Caco-2 (cell line): ENCODE measurements at places on chromosomes 5 and 9. TPM values are rescaled to one million over a fixed set of nuclear protein-coding genes. Genes with fewer than 3 reads are reported as not detected.
A peak's percentile ranks its signal among the peaks of the same experiment; 100 is the strongest.

CCL19 gene
- not detected in 2 replicates for total RNA-seq

DNA sequence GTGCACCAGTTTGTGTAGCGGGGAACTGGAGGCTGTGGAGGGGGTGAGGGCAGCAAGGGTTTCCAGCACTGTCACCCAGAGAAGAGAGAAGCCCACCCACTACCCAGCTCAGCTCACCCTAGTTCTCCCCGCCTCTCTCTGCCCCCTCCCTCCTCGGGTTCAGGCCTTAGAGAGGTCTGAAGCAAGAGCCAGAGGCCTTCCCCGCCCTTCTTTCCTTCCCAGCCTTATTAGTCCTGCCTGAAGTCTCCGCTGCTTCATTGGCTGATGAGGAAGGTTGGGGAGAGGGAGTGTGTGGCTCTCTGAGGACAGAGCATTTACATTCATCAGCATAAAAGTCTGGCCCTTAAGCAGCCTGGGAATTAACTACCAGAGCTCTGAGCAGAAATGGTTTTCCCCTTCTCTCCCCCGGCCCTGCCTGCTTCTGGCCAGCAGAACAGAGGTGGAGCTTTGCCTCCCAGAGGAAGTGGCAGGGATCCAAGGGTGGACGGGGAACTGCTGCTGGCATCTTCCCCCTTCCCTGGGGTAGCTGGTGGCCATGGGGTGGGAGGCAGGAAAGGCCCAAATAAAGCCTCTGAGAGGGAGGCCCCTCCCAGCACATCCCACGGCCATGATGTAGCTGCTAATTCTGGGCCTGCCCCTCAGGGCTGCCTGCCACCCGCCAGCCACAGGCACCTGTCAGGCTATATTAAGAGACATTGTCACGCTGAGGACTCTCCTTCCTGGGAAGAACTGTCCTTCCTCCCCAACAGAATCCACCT is 4.1 kb downstream of the DNAJB5 start:
- H3K4me1 ChIP-seq: peaks cover 29% of the 10 kb centered on the region
- DNase-seq: no peak
- H3K4me3 ChIP-seq: no peak overlapping the region
- H3K27ac ChIP-seq: no peak overlapping the region

GRCh38 chr5:122707796-122708195 is 67.1 kb upstream of the SNX2 start:
- H3K27ac ChIP-seq: no peak overlapping the region
- no peaks in the 10 kb centered on the region for H3K36me3 ChIP-seq
- no peak for DNase-seq
- peaks cover 19% of the 10 kb centered on the region for H3K4me1 ChIP-seq
- H3K27me3 ChIP-seq: no peaks in the 10 kb centered on the region
- no peak overlapping the region for H3K4me3 ChIP-seq

DNA sequence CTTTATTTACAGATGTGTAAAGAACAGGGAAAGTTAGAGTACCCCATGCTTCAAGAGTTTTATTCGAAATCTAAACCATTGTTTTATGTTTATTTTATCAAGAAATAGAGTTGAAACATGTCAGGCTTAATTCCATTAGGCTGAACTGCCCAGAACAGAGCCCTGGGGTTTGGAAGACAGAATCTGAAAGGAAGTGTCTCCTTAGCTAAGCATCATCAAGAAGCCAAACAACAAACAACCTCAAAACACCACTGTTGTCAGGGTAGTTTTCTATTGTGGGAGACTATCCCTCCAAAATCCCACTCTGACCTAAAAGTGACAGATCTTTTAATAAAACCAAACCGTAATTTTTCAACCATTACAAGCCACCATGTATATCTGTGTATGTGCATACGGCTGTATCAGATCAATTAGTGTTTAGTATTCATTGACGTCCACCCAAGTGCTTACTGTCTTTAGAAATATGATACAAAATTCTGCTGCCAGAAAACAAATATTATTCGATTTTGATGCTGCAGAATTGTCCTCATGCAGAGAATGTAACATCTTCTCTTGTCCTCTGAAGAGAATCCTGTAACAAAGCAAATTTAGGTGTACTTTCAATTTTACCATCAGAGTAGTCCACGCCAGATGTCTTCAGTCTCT is 271.9 kb upstream of the TMEM161B start:
- no peak for DNase-seq
- H3K4me3 ChIP-seq: no peak overlapping the region
- no peaks in the 10 kb centered on the region for H3K4me1 ChIP-seq

- H3K27ac ChIP-seq: no peak overlapping the region
- DNase-seq: no peak
These were observed 88.3 kb upstream of the SARDH start for GRCh38 chr9:133826289-133827085.

TPM2 gene
- total RNA-seq: 21.8 and 26.5 TPM in 2 replicates

SARDH gene
- 0.36 and 0.37 TPM in 2 replicates for total RNA-seq

GRCh38 chr9:27385606-27386322 is 88.8 kb upstream of the EQTN start:
- H3K27me3 ChIP-seq: no peaks in the 10 kb centered on the region
- no peak overlapping the region for H3K4me3 ChIP-seq
- H3K27ac ChIP-seq: no peak overlapping the region
- DNase-seq: no peak
- peaks cover 30% of the 10 kb centered on the region for H3K4me1 ChIP-seq

DNA sequence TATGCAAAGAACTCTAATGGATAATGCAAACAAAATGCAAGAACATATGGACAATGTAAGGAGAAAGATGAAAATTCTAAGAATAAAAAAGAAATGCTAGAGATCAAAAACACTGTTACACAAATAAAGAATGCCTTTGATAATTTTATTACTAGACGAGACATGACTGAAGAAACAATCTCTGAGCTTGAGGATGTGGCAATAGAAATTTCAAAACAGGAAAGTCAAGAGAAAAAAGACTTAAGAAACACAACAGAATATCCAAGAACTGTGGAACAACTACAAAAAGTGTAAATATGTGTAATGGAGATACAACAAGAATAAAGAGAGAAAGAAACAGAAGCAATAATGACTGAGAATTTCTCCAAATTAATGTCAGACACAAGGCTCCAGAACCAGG is 140.5 kb upstream of the ACOT12 start:
- H3K27me3 ChIP-seq: no peaks in the 10 kb centered on the region
- no peaks in the 10 kb centered on the region for H3K36me3 ChIP-seq
- no peak overlapping the region for H3K4me3 ChIP-seq
- no peak for DNase-seq

- no peak overlapping the region for H3K4me3 ChIP-seq
- no peaks in the 10 kb centered on the region for H3K36me3 ChIP-seq
- no peaks in the 10 kb centered on the region for H3K27me3 ChIP-seq
- H3K27ac ChIP-seq: no peak overlapping the region
- no peak for DNase-seq
- no peaks in the 10 kb centered on the region for H3K4me1 ChIP-seq
These were observed 68.4 kb downstream of the GAPVD1 start for GRCh38 chr9:125329978-125330377.

SH3RF2 gene
- total RNA-seq: 49.4 and 55.0 TPM in 2 replicates

GRCh38 chr9:38360839-38361472 is 31.5 kb upstream of the ALDH1B1 start:
- DNase-seq: no peak
- H3K27me3 ChIP-seq: no peaks in the 10 kb centered on the region
- no peaks in the 10 kb centered on the region for H3K4me1 ChIP-seq
- no peaks in the 10 kb centered on the region for H3K36me3 ChIP-seq

DNA sequence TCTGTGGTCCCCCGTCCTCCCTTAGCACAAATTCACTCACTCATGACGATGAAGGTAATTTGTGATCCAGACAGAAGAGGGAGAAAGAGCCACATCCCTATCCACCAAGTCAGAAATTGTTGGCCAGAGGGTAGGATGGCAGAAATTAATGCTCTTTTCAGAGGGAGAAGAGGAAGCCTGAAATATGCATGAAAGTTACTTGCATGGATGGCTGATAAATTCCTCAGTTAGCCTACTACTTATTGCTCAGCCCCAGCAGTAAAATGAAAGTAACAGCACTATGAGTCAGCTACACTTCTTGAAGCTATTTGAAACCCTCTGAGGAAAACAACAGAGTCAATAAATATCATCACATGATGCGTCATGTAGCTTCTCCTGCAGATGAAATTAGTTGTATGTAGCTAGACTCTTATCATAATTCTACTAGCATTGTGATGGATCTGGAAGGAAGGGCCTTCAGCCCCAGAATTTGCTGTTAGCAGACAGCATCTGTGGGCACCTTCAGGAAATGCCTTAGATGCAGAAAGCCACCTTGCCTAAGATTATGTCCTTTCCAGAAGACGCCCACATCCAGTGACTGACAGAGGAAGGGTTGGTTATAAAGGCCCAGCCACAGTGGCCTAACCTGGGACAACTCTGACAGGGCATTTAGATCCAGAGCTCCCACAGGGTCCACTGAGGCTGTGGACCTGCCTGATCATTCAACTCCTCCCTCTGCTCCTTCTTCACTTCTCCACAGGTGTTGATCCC is 81.2 kb upstream of the CCDC112 start:
- no peak for DNase-seq
- H3K36me3 ChIP-seq: no peaks in the 10 kb centered on the region
- no peaks in the 10 kb centered on the region for H3K27me3 ChIP-seq
- no peaks in the 10 kb centered on the region for H3K4me1 ChIP-seq

GRCh38 chr5:125446986-125447385 is 700.5 kb upstream of the ZNF608 start:
- no peak for DNase-seq
- H3K36me3 ChIP-seq: no peaks in the 10 kb centered on the region
- H3K4me1 ChIP-seq: no peaks in the 10 kb centered on the region
- no peak overlapping the region for H3K4me3 ChIP-seq

IL9 gene
- 0.79 TPM in 1 of 2 replicates, not detected in the other for total RNA-seq

- H3K27ac ChIP-seq: no peak overlapping the region
- H3K36me3 ChIP-seq: no peaks in the 10 kb centered on the region
- H3K4me3 ChIP-seq: no peak overlapping the region
- no peak for DNase-seq
- no peaks in the 10 kb centered on the region for H3K27me3 ChIP-seq
- H3K4me1 ChIP-seq: peaks cover 32% of the 10 kb centered on the region
These were observed 242.5 kb downstream of the MLLT3 start for GRCh38 chr9:20379804-20380225.

CDHR2 gene
- total RNA-seq: 0.19 and 0.59 TPM in 2 replicates

ARID3C gene
- total RNA-seq: not detected in 2 replicates

GRCh38 chr9:89864257-89864656 is 259.4 kb downstream of the GADD45G start:
- no peaks in the 10 kb centered on the region for H3K36me3 ChIP-seq
- no peaks in the 10 kb centered on the region for H3K4me1 ChIP-seq
- DNase-seq: no peak
- H3K27me3 ChIP-seq: no peaks in the 10 kb centered on the region

- DNase-seq: no peak
- no peaks in the 10 kb centered on the region for H3K27me3 ChIP-seq
- 0 out of 2 replicates have a peak, but pooled peaks cover 2% of the 10 kb centered on the region for H3K36me3 ChIP-seq
- no peaks in the 10 kb centered on the region for H3K4me1 ChIP-seq
- H3K4me3 ChIP-seq: no peak overlapping the region
These were observed 95.7 kb downstream of the LHFPL2 start for GRCh38 chr5:78552729-78553342.

DNA sequence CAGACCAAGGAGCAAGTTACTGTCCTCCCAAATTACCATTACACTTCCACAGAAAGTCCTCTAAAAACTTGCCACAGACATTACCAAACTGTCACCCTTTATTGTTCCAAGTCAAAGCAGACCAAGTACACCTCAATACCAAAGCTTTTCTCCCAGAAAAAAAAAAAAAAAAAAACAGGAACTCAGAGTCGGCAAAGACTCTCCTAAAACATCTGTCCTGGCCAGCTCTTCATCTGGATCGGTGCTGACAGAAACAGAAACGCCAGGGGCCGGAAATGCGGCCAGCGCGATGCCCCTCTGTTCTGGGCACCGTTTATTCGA is 718 bp downstream of the DEPDC1B start:
- peak overlapping the region; percentile 90 for H3K27ac ChIP-seq
- H3K4me3 ChIP-seq: peak overlapping the region; percentile 72

DIMT1 gene
- 31.8 and 33.4 TPM in 2 replicates for total RNA-seq

DNA sequence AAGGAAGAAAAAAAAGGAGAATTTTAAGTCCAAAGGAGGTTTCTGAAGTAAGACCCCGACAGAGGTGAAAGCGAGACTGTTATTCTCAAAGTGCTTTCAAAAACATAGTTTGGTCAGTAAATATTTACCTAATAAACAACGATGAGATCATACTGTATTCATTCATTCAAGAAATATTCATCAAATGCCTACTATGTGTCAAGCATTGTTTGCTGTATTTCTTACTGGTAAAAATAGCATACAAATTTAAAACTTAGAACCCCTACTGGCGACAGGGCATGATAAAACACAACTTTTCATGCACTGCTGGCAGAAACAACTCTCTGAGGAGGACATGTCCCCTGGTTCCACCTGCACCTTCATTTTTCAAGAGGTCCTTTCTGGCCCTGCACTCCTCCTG is 190.7 kb downstream of the CDK5RAP2 start:
- DNase-seq: no peak
- H3K27ac ChIP-seq: no peak overlapping the region
- no peak overlapping the region for H3K4me3 ChIP-seq
